ENCODE measurements at places on chromosomes 3 and 15.

DNA sequence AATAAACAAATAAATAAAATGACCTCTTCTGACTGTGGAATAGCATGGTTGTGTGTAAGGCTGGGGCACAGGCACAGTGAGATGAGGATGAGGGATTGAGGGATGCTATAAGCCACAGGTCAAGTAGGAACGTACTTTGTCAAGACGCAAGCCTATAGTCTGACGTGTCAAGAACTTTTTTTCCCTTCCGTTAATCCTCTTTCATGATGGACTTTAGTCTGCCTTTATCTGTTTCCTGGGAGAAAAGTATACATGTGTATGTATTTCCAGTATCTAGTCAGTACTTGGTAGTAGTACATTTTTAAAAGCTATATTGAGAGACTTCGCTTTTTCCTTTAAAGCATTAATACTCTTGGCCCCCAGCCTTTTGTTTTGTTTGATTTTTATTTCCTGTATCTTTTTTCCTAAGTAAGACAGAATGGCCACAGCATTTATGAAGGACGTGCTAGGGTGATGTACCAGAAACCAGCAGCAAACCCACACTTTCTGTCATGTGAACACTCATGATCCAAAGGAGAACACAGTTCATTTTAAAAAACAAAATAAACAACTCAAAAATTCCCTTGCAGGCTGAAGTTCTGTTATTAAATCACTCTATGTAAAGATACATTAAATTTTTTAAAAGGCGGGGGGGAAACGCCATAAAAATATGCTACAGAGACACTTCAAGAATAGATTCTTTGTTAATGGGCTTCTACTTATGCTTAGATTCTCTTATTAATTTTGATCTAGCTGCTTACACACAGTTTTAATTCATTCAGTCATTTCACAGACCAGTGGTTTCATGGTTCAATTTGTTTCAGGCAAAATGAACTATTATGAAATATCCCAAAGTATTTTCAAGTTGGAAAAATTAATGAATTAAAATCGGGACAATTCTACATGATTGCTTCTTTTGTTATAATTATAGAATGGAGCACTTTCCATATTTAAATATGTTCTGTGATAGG is 114.7 kb downstream of the SNRK start:
- no peak for DNase-seq

- DNase-seq: no peak
Observed at GRCh38 chr3:134798681-134799311, 3.7 kb downstream of the EPHB1 start.

GRCh38 chr3:133956982-133957381 is 61.3 kb upstream of the RAB6B start:
- DNase-seq: no peak

GRCh38 chr3:100104442-100104798 is 9.9 kb downstream of the FILIP1L start:
- DNase-seq: no peak

DNA sequence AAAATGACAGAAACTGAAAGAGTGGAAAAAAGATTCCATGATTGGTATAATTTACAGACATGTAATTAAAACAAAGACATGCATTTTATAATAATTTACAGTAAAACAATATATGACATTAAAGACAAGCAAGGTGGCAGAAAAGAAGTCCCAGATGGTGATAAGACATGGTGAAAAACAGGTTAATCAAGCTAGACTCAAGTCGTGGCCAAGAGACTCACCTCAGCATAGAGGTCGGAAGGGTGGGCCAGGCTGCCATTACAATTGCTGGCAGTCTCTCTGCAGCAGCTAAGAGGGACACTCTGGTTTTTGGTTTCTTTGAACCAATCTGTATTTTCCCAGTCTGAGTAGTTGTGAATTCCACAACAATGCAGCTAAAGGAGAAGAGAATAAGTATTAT is 18.4 kb downstream of the TSPAN3 start:
- no peak for DNase-seq

DNA sequence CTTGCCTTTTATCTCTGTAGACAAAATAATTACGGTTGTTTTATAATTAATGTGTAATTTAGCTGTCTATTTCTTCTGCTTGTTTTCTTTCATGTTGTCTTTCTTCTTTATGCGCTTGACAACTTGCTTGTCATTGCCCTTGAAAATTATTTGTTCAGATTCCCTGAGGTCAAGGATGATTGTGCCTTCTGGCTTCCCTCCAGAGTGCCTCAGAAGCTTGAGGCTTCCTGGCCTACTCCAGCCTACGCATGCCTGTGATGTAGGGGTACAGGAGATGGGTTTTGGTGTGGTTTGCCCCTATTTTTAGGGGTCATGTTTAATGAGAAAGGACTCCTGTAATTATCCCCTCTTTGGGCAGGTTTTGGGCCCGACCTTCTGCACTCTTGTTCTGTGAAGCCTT is 231.5 kb downstream of the SV2B start:
- DNase-seq: no peak

DNA sequence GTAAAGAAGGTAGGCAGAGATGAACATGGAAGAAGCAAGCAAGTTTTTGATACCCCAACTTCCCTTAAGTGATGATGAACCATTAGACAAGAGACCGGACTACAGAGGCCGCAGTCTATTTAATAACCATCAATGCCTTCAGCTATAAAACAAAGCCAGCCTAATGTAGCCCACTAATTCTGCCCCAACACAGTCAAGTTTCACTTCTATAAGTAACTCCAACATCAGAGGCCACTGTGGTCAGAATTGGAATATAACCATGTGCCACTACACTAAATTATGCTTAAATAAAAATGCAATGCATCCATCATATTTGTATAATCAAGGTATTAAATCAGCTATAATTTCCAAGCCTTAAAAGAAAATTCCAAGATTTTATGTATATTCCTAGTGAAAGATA is 234.7 kb downstream of the FOXP1 start:
- no peak for DNase-seq

GRCh38 chr3:171881251-171881650 is 38.1 kb downstream of the TMEM212 start:
- DNase-seq: no peak

DNA sequence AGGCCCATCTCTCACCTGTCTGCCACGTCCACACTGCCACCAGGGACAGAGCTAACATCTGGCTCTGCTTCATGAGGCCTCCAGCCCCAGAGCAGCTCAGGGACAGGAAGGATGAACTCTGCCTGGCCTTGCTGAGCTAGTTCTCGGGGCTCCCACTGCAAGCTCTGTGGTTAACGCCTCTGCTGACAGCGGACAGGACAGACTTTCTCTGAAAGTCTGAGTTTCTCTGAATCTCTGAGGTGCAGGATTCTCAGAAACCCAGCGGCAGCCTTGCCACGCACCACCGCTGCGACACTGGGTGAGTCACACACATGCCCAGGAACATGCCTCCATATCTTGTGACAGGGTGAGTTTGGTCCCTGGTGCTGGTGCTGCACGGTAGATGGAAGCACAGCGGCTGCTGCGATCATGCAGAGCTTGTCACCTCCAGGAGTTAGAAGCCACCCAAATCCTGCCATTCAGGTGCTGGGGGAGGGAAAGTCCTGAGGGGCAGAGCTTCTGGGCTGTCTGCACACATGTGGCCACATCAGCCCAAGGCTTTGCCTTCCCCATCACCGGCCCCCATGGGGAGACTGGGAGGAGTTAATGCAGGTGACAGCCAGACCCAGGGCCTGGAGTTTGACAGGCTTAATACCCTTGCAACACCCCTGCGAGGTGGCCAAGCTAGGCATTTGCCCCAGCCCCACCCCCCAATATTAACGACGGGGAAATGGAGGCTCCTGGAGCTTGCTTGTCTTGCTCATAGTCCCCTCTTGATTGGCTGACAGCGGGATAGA is 267.0 kb downstream of the PLCL2 start:
- no peak for DNase-seq

DNA sequence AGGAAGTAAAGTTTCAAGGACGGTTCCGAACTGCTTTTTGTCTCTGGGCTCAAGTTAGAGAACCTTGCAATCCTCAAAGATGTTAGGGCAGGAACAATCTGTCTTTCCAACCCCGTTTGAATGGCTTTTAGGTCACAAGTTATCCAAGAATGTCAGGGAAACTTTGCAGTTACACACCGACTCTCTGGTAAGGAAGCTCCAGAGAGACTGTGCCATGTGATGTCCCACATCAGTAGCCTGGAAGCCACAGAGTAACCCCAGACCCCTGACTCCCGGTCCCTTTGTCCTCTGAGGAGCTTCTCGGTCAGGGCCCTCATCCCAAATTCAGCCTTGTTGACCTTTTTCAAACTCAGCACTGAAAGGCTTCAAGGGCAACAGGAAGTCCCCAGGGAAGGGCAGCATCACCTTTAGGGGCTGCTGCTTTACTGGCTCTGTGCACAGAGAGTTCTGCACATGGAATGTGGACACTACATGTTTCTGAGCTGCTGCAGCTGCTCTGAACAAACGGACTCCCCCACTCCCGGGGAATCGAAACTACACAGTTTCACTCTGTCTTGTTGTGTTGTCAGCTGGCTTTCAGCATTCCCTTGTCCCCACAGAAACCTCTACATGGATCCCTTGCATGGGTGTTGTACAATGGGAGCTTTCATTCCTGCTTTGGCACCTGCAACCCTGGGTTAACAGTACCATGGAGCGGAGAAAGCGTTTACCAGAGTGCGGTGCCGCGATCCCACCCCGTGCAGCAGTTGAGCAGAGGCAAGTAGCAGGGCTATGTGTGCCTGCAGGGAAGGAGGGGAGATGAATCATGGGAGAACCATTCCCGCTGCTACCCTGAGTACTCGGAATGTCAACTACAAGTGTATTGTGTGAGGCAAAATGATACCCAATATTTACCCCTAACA is 408.2 kb upstream of the THBS1 start:
- DNase-seq: no peak

GRCh38 chr15:51094606-51095569 is at the start of gene TNFAIP8L3:
Gene TNFAIP8L3 (minus strand): TSS chr15:51094906. CDS start chr15:51094595, 311 bp downstream.
- DNase-seq: no peak

DNA sequence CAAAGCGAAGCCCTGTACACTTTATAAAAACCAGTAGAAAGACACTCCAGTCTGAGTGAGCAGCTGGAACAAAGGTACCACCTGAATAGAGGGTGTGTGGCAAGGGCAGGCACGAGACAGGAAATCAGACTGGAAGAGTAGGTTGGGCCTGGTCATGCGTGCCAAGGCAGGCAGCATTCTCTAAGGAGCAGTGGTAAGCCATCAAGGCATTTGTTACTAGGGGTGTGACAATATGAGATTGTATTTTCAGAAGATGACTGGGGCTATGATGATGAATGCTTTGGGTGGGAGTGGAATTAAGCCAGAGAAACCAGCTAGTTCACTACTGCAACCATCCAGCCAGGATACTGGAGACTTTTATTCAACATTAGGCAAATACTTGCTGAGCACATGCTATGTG is 5.0 kb downstream of the JMJD7 start:
- no peak for DNase-seq

- DNase-seq: no peak
Observed at GRCh38 chr3:15500107-15500724, 21.3 kb downstream of the COLQ start.

DNA sequence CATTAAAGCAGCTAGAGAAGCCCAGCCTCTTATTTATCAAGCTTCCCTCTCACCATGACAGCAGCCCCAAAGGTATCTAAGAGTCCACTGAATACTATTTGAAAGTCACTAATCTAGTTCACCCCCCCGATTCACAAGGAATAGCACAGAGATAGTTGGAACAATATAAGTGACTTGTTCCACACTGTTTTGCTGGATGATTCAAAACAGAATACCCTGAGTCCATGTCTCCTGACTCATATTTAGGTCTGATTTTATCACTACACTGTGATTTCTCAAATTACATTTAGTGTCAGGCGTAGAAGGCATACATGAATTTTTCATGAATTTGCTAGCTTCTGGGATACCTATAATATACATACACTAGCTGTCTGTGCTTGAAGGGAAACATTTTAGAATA is 18.7 kb upstream of the EOGT start:
- no peak for DNase-seq

DNA sequence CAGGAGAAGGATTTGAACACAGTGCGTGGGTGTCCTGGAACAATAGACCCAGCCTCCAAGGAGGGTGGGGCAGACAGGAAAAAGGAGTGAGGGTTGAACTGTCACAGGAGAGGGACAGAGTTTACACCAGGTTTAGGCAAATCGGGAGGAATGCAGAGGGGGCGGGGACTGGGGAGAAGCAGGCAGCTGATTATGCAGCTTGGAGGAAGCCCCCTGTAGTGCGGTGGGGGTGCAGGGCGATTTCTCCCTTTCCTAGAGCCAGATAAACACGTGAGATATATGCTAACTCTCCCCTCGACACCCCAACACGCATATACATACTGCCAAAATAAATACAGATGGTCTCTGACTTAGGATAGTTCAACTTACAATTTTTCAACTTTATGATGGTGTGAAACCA is 108.6 kb upstream of the PRR20G start:
- DNase-seq: no peak

DNA sequence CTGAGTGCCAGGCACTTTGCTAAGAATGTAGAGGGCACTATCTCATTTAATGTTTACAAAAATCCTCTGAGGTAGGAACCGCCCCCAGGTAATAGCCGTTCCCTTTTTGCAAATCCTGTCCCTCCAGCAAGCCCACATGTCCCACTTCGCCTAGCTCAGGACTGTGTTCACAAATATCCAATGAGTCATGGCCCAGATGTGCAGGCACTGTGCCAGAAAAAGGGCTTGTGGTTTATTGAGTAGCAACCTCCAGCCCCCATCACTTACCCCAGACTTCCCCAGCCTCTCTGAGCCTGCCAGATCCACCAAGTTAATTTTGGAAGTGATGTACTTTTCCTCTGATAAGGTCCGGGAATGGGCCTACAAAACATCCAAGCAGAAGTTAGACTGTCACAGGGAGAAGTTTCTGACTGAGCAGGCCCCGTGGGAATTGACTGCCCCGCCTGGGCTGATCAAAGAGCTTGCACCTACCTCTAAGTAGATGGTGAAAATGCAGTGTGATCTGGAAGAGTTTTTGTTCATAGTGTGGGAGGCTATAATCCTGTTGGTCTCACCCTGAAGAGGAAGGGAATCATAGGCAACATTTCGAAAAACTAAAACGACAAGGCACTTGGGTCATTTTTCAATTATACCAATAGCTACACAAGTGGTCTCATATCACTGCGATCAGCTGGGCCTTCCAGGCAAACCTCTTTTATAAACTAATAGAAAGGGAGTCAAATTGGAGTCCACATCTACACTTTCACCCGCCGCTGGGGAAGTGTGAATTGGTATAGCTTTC is 15.7 kb downstream of the KIF9 start:
- no peak for DNase-seq

GRCh38 chr3:56988458-56989168 is 71.9 kb upstream of the SPATA12 start:
- DNase-seq: no peak

GRCh38 chr3:138230525-138230924 is 43.4 kb downstream of the ARMC8 start:
- no peak for DNase-seq

- no peak for DNase-seq
Observed at GRCh38 chr15:85692321-85692720, 102.4 kb downstream of the KLHL25 start.

DNA sequence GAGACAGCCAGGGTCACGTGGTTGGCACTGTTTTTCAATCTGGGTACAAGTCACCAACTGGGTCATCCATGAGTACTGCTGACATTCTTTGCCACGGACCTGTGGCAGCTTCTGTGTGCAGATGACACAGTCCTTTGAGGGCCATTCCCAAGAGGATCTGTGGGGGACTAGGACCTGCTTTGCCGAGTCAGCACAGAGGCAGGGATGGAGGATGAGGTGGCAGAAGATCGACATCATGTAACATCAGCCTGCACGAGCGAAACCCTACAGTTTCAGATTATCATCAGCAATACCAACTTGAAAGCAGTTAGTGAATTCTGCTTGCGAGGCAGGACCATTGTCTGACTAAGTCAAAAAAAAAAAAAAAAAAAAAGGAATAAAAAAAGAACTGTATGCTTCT is 227.7 kb downstream of the FOXP1 start:
- DNase-seq: no peak

- DNase-seq: no peak
Observed at GRCh38 chr15:38666865-38667510, 102.4 kb upstream of the RASGRP1 start.
